ENCODE measurements at places on chromosomes 3 and 15.
A peak's percentile ranks its signal among the peaks of the same experiment; 100 is the strongest.

- DNase-seq = no peak
Observed at GRCh38 chr3:155972885-155973584, 102.6 kb downstream of the GMPS start.

GRCh38 chr3:170037463-170038433 lies at the start of gene GPR160:
Gene GPR160, plus strand, starts transcription at chr3:170037995. Its CDS starts 45,978 bp downstream, at chr3:170083973.
- peak; percentile 78 for DNase-seq

GRCh38 chr15:75532413-75533250 lies 46.5 kb downstream of the PTPN9 start:
- peak; percentile 34 for DNase-seq

DNA sequence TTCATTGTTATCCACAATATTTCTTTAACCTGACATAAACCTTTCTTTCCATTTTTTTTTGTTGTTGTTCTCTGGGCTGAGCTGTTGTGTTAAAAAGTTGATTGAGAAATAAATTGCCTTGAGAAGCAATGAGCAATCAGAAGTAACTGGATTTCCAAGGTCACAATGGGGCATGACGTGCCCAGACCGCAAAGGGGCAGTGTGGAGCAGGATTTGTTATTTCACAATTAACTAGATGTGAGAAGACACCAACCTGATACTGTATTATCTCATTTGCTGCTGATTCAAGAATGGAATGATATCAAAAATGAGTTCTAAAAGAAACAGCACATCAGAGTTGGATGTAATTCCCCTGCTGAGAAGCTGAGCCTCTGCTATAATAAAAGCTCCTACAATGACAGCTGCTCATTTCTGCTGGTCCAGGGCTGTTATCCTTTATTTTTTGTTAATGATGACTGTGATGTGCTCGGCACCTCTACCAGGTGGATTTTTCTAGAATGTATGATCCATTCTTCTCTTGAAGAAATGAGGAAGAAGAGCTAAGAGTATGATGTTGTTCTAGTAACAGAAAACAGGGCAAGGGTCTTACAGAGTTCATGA lies 28.1 kb downstream of the CPNE4 start:
- DNase-seq = peak; percentile 56

DNA sequence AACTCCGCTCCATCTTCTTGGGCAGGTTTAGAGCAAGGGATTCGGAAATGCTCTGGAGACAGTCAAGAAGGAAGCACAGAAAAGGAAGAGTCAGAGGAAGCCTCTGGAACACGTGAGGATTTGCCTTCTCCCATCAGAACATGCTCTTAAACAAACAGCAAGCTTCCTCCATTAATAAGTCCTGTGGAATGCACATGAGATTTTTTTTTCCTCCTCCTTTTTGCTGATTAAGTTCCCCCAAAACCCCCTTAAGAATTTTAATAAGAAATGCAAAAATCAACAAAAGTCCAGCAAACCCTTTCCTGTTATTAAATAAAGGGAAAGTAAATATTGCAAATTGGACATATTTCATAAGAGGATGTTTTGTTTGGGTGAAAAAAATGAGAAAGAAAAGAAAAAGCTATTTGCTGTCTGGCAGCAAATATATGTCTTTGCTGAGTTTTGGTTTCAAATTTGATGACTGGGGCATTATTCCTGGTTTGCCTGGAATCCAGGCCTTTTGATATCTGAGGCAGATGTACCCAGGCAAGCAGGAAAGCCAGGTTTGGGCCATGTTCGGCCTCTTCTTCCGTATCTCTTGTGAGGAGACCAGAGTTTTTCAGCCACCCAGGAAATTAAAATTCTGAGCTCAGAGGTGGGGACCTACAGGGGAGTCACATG lies 7.9 kb upstream of the TSEN2 start:
- DNase-seq = no peak

DNA sequence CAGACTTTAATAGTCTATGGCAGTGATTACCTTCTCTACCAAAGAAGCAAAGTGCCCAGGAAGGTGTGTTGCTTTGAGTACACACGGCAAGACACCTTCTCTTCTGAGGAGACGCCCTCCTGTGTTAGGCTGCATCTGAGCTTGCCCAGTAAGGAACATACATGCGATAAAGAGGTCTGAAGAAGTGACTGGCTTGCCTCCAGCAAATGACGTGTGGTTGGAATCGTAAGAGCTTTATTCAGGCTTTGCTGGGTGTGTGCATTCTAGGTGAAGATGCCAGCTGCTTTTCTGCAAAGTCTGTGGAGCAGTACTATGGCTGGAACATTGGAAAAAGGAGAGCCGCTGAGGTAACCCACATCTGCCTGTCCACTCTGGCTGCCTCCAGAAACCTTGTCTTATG lies 22.4 kb downstream of the MAP6D1 start:
- no peak for DNase-seq

DNA sequence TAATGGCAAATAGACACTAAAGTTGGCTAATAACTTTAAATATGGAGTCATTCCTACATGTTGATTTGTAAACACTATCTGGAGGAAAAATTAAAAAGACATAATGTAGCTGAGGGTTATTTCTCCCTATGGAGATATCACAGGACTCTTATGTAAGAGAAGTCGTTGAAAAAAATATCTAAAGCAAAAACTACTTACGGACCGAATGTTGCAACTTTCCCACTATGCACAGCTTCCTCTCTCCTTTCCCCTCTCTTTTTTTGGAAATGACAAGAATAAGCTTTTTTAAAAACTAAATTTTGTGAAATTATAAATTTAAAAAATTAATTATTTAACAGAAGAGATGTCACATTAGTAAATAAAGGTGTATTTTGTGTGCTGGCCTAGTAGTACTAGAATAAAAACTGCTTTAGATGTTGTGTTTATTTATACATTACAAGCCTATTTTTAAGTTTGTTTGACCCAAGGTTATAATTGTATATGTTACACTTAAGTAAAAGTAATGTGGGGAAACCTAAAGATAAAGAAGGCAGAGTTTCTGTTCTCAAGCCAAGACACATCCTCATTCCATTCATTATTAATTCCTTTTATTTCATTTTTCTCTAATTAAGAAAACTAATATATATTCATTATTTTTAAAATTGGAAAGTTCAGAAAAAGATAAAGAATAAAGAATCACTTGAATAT lies 20.7 kb upstream of the PPARG start:
- no peak for DNase-seq

GRCh38 chr15:67076147-67076843 lies 10.9 kb downstream of the SMAD3 start:
- DNase-seq = no peak

DNA sequence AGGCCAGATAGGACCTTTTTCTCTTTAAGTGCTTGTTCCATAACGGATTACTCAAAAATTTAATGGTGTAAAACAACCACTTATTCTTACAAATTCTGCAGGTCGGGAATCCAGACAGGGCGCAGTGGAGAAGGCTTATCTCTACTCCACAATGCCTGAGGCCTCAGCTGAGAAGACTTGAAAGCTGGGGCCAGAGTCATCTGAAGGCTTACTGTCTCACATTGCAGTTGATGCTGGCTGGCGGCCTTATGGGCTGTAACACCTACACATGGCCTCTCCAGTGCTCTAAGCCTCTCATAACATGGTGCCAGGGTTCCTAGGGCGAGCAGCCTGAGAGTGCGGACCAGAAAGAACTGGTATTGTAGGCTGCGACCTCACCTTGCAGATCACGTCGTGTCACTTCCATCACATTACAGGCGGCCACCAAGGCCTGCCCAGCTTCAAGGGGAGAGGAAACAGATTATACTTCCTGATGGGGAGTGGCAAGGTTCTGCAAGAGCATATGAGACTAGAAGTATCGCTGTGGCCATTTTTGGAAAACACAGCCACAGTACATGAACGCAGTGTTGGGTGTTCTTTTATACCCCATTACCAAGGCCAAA lies 32.4 kb downstream of the CMTM7 start:
- DNase-seq = no peak

DNA sequence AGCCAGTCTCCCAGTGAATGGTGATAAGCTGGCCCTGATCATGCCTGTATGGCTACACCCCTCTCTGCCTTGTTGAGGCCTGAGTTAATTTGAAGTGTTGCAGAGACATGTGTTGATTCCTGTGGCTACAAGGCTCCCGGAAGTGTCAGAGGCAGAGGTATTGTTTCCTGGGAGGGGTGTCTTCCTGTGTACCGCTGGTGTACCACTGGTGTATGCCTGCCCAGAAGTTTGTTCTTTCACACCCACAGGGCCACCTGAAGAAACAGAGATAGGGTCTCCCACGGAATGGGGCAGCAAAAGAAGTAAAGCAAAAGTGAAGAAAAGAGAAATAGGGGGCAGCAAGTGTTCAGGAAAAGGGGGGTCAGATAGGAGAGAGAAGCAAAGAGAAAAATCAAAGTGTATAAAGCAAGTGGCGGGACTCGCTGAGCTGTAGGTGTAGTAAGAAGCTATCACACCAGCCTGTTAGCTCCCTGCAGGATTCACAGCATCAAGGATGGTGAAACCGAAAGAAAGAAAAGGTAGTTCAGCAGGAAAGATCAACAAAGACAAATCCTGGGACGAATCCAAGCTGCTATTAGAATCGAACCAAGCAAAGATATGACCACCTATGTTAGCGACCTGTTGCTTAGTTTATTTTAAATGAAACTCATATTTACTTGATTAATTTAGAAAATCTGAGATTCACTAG lies 36.6 kb upstream of the CD47 start:
- no peak for DNase-seq

DNA sequence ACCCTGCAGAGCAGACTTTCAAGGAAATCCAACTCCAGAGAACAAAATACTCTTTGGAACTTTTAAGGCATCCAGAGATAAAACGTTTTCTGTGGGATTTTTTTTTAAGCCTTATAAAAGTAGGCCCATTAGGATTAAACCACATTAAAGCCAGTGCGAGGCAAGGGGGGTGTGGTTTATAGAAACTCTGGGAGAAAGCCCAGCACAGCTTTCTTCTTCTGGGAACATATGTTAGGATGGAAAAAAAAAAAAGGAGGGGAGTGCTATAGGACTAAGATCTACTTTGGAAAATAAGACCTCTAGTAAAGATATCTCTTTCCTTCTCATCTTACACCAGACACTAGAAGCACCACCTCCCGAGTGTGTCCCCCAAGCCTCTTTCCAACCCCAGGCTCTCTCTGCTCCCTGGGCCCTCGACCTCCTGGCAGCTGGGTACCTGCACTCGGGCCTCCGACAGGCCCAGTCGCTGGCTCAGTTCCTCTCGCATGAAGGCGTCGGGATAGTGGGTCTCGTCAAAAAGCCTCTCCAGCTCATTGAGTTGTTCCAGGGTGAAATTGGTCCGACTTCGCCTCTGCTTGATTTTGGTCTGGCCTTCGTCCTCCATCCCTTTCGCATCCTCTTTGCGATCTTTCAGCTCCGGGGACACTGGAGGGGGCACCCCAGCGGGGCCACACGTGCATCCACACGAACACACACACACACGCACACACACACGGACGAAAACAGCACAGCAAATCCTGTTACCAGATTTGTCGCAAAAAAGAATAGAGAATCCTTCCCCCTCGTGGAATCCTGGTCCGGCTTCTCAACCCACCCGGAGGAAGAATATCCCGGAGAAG lies 3.8 kb downstream of the SHOX2 start:
- no peak for DNase-seq

DNA sequence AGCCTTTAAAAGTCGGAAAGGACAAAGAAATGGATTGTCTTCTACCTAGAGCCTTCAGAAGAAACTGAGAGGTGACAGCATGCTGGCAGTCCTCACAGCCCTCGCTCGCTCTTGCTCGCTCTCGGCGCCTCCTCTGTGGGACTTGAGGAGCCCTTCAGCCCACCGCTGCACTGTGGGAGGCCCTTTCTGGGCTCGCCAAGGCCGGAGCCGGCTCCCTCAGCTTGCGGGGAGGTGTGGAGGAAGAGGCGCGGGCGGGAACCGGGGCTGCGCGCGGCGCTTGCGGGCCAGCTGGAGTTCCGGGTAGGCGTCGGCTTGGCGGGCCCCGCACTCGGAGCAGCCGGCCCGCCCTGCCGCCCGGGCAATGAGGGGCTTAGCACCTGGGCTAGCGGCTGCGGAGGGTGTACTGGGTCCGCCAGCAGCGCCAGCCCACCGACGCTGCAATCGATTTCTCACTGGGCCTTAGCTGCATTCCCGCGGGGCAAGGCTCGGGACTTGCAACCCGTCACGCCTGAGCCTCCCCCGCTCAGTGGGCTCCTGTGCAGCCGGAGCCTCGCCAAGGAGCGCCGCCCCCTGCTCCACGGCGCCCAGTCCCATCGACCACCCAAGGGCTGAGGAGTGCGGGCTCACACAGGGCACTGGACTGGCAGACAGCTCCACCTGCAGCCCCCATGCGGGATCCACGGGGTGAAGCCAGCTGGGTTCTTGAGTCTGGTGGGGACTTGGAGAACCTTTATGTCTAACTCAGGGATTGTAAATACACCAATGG lies 953.8 kb upstream of the GBE1 start:
- DNase-seq = no peak

DNA sequence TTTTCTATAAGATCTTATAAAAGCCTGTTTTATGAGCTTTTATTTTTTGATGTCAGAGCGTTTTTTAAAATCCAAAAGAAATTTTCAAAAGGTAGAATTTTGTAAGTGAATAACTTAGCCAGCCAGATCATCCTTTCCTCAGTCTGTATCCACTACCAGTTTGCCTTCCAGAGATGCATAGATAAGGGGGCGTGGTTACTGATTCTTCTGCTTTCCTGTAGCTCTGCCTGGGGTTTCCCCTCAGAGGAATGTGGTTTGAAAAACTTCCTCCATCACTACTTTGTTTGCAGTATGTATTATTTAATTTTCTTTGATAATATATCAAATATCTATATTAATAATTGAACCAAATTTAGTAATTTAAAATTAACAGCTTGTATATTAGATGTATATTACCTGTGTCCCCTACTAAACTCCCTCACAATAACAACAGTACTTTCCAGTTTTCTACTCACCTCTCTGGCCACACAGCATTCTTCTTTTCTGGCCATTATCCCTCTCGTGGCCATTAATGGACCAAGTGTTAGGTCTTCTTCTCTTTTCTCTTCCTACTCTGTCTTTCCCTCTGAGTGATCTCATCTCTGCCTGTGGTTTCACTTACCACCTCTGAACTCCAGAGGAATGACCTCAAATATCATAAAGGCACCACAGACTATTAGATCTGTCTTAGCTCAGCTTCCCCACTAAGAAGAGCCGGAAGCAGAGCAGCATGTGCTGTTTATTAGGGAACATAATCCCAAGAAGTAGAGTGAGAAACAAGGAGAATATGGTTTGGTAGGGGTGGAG lies 239.7 kb downstream of the UBE2E2 start:
- DNase-seq = no peak

DNA sequence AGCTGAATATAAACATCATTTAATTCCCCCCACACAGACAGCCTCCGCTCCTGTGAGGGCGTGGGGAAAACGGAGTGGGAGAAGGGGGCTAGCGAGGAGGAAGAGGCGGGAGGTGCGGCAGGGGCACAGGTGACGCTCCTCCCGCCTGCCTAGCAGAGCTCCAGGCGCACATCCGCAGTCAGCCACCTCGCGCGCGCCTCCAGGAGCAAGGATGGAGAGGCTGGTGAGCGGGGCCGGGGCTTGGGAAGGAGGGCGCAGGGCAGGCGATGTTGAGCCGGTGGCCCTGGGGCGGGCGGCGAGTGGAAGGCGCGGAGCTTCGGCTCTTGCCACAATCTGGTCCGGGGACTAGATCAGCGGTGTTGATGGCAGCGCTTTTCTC lies at the start of gene CD200:
CD200 (plus strand) TSS at position 155 of the 379 bp plus-strand sequence; CDS start at position 212, 57 bp downstream.
- DNase-seq = peak; percentile 81

- peak; percentile 94 for DNase-seq
Observed at GRCh38 chr3:39383881-39384664, 903 bp downstream of the SLC25A38 start.

Measured in BE2C (cell line).